ENCODE measurements at places on chromosomes 16 and 17.

DNA sequence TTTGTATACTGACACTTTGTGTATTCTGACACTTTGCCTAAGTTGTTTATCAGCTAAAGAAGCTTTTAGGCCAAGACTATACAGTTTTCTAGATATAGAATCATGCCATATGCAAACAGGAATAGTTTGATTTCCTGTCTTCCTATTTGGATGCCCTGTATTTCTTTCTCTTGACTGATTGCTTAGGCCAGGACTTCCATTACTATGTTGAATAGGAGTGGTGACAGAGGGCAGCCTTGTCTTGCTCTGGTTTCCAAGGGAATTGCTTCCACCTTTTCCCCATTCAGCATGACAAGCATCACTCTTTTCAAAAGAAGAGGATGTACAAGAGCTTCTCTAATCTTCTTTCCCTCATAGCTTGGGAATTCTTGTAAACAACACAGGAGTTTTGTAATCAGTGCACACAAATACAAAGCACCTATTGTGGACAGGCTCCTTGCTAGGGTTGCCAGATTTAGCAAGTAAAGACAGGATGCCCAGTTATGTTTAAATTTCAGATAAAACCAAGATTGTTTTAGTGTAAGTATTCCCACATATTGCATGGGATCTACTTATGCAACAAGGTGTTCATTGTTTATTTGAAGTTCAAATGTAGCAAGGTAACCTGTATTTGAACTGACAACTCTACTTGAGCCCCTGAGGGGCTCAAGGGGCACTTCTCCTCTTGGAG is 233.5 kb downstream of the SLC39A11 start:
- H3K36me3 ChIP-seq = no peaks in the 10 kb centered on the region
- H3K27me3 ChIP-seq = no peaks in the 10 kb centered on the region
- no peak for DNase-seq

DNA sequence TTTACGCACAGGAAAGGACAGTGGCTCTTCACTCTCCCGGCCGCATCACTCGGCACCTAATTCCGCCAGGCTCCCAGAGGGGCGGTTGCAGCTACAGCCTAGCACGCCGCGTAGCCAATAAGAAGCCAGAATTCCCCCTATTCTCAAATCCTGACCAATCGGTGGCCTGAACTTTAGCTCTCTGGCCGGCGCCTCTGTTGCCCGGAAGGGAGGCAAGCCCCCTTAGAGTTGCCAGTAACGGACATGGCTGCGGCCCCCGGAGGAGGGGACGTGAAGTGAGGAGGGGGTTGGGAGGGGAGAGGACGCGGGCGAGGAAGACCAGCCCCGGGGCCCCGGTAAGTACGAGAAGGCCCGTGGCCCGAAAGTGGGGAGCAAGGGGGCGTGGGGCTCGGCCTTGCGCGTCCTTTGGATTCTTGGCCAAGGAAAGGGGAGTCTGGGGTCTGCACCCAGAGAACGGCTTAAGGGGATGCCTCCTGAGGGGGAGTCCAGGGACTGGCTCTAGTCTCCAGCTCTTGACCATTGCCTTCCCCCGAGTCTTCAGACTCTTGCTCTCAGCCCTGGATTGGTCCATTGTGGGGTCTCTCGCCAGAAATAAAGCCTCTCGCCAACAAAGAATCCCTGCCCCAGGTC is at the start of gene TMEM94:
TMEM94 (plus strand) TSS at position 219 of the 630 bp plus-strand sequence. CDS start 15,271 bp downstream, outside the sequence.
- H3K36me3 ChIP-seq = no peaks in the 10 kb centered on the region
- peak; percentile 99 for DNase-seq
- peak within 1 kb of the TSS; percentile 86 for H3K4me3 ChIP-seq
- no peaks in the 10 kb centered on the region for H3K4me1 ChIP-seq

- no peak for DNase-seq
- H3K27ac ChIP-seq = no peak overlapping the region
- H3K4me1 ChIP-seq = peaks cover 15% of the 10 kb centered on the region
- H3K4me3 ChIP-seq = no peak overlapping the region
- H3K27me3 ChIP-seq = no peaks in the 10 kb centered on the region
- no peaks in the 10 kb centered on the region for H3K36me3 ChIP-seq
Observed at GRCh38 chr17:13920413-13920812, 148.9 kb upstream of the COX10 start.

- no peak overlapping the region for H3K27ac ChIP-seq
- H3K27me3 ChIP-seq = no peaks in the 10 kb centered on the region
- no peaks in the 10 kb centered on the region for H3K36me3 ChIP-seq
- DNase-seq = no peak
- H3K4me3 ChIP-seq = no peak overlapping the region
- no peaks in the 10 kb centered on the region for H3K4me1 ChIP-seq
Observed at GRCh38 chr16:79707876-79708275, 107.3 kb upstream of the MAF start.

DNA sequence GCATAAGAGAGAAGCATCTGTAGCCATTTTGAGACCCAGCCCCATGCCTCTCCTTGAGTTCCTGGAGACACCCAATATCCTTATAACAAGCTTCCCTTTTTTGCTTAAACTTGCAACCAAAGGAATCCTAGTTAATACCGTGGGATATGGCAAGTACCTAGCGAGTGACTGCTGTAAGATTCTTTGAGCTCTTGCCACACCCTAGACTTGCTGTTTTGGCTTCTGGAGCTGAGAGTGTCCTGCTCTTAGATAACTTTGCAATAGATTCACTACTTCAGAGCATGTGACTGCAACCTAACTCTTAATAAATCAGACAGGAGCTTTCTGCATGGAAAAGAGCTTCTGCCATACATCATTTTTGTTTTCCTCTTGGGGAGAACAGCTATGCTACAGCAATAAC is 58.3 kb downstream of the AKAP1 start:
- no peaks in the 10 kb centered on the region for H3K36me3 ChIP-seq
- peaks cover 18% of the 10 kb centered on the region for H3K4me1 ChIP-seq
- peak overlapping the region; percentile 11 for H3K27ac ChIP-seq
- H3K27me3 ChIP-seq = no peaks in the 10 kb centered on the region

DNA sequence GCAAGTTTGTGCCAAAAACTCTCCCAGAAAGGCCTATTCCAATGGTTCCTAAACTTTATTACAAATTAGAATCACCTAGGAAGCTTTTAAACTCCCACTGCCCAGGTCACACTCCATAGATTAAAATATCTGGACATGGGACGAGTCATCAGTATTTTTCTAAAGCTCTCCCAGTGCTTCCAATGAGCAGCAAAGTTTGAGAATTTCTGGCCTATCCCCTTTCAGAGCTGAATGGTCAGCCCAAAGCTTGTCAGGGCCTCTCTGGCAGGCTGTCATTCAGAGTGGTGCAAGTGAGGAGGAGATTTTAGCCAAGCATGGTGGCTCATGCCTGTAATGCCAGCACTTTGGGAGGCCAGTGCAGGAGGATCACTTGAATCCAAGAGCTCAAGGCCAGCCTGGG is 2.4 kb downstream of the BCL6B start:
- no peak overlapping the region for H3K4me3 ChIP-seq
- no peak overlapping the region for H3K27ac ChIP-seq
- no peaks in the 10 kb centered on the region for H3K27me3 ChIP-seq
- H3K36me3 ChIP-seq = no peaks in the 10 kb centered on the region

DNA sequence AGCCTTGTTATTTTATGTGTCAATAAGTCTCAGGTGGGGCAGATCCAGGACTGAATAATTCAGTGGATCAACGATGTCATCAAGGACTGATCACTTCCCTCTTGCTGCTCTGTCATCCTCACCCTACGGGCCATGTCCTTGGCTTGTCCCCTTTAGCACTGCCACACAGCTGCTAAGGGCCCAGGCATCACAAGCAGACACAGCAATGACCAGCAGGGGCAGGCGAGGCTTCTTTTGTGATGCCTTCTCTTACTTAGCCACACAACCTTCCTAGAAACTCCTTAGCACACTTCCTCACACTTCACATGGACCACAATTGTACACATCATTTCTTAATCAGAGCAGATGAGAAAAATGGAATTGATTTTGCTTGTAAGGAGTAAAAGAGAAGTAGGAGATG is 356.3 kb upstream of the SOX9 start:
- no peaks in the 10 kb centered on the region for H3K27me3 ChIP-seq
- no peaks in the 10 kb centered on the region for H3K4me1 ChIP-seq
- H3K4me3 ChIP-seq = no peak overlapping the region
- no peaks in the 10 kb centered on the region for H3K36me3 ChIP-seq

DNA sequence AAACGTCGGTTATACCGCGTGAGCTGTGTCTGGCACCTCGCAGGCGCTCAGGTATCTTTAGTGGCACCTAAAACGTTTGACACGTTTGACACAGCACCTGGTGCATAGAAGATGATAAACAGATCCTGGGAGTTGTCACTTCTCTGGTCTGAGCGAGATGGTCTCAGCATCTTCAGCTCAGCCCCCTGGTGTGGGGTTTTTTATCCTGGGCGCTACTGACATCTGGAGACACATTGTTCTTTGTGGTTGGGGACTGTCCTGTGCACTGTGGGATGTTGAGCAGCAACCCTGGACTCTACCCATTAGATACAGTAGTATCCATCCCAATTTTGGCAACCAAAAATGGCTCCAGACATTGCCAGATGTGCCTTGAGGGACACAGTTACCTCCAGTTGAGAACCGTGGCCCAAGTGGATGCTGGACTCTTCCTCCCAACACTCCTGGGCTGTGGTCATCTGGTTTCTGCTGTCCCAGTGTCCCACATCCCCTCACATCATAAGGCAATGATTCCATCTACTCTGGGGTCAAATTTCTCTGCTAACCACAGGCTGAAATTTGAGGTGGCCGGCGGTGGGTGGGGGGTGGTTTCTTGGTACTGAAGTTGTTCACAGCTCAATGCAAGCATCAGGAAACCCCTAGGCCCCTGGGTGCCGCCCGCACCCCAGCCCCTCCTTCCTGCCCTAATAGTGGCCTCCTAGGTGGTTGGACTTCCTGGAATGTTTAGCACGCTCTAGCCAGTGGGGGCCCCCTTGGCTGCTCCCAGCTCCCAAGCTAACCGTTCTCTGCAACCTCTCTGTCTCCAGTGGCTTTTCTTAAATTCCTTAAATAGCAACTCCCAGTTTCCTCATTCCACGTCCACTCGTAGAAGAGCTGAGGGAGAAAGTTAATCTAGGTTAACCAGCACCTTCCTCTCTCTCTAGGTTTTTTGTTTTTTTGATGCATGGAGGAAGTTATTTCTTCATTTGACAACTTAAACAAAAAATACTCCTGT is 124.8 kb downstream of the ABCC1 start:
- H3K4me3 ChIP-seq = no peak overlapping the region
- peak overlapping the region; percentile 19 for H3K27ac ChIP-seq
- peak; percentile 92 for DNase-seq
- H3K4me1 ChIP-seq = peaks cover 30% of the 10 kb centered on the region
- H3K27me3 ChIP-seq = no peaks in the 10 kb centered on the region

DNA sequence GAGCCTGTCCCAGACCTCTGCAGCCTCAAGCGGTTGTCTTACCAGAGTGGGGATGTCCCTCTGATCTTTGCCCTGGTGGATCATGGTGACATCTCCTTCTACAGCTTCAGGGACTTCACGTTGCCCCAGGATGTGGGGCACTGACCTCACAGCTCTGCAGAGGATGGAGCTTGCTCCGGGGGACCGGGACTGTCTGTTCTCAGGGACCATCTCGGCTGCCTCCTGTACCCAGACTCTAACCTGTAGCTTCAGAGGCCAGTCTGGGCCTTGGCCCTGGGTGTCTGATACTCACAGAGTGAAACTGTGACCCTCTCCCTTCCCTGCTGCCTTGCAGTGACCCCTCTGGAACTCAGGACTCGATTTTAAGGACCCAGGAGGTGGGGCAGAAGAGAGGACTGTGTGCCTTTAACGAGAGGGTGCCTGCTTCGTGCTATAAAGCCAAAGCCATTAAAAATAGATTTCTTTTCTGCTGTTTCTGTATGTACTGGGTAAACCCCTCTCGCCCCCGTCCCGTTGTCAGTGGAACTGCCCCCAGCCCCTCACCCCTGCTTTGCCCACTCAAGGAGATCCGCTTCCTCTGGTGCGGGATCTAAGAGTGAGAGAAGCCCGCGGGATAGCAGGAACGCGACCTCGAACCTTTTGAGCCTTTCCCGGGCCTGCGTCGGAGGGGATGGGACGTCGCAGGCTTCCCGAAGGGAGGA is 1.1 kb upstream of the LLGL2 start:
- H3K4me1 ChIP-seq = no peaks in the 10 kb centered on the region
- H3K27ac ChIP-seq = no peak overlapping the region
- no peak overlapping the region for H3K4me3 ChIP-seq
- no peaks in the 10 kb centered on the region for H3K27me3 ChIP-seq

GRCh38 chr16:19850131-19850817 is 34.4 kb downstream of the GPRC5B start:
- DNase-seq = no peak
- H3K27ac ChIP-seq = no peak overlapping the region
- no peak overlapping the region for H3K4me3 ChIP-seq
- no peaks in the 10 kb centered on the region for H3K4me1 ChIP-seq

DNA sequence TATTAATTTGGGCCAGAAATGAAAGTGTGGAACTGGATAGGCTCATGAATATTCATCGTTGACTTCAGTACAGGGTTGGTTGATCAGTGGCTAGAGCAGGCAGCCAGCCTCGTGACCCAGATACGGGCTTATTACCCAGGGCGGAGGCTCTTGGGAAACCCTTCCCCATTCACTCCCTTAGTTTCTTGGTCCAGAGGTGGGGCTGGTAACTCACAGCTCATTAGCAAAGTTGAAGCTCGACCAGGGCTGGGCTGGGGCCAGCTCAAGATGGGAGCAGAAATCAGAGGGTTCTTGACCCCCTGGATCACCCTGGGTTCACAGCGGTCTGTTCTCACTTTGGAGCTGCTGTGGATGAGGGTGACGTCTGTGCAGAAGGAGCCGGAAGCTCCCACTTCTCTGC is 44.6 kb upstream of the GSE1 start:
- H3K27me3 ChIP-seq = no peaks in the 10 kb centered on the region
- DNase-seq = no peak
- no peaks in the 10 kb centered on the region for H3K36me3 ChIP-seq
- peaks cover 22% of the 10 kb centered on the region for H3K4me1 ChIP-seq
- H3K27ac ChIP-seq = no peak overlapping the region
- no peak overlapping the region for H3K4me3 ChIP-seq

DNA sequence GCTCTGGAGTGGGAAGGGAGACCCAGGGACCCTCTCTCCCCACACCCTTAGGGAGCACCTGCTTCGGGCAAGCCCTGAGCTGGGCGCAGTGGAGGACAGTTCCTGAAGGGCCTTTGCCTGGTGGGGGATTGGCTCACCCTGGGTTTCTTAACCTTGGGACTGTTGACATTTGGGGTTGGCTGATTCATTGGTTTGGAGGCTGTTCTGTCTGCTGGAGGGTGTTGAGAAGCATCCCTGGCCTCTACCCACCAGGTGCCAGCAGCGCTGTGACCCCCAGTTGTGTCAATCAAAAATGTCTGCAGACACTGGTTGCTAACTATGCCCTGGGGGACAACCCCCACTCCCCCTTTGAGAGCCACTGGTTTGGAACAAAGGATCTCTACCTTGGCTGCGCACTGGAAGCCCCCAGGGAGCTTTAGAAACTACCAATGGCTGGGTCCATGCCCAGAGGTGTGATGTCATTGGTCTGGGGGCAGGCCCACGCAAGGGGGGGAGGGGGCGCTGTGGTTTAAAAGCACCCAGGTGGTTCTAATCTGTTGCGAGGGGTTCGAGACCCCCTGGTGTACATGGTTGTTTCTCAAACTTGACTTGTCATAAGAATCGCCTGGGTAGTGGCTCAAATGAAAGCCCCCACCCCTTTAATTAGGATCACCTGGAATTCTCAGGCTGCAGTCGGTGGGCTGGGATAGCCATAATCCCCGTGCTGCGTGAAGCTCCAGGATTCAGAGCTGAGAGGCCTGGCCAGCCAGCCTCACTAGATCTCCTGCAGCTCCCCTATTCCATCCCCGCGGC is 151.9 kb upstream of the GSE1 start:
- peaks cover 32% of the 10 kb centered on the region for H3K4me1 ChIP-seq
- peak overlapping the region; percentile 44 for H3K27ac ChIP-seq
- DNase-seq = peak; percentile 65

- no peaks in the 10 kb centered on the region for H3K27me3 ChIP-seq
- H3K4me3 ChIP-seq = no peak overlapping the region
- no peak overlapping the region for H3K27ac ChIP-seq
- DNase-seq = no peak
- H3K4me1 ChIP-seq = peaks cover 10% of the 10 kb centered on the region
Observed at GRCh38 chr16:28905800-28906372, 19.2 kb downstream of the RABEP2 start.

Data from SJCRH30 (cell line).